ENCODE measurements at places on chromosomes 16 and 17.

DNA sequence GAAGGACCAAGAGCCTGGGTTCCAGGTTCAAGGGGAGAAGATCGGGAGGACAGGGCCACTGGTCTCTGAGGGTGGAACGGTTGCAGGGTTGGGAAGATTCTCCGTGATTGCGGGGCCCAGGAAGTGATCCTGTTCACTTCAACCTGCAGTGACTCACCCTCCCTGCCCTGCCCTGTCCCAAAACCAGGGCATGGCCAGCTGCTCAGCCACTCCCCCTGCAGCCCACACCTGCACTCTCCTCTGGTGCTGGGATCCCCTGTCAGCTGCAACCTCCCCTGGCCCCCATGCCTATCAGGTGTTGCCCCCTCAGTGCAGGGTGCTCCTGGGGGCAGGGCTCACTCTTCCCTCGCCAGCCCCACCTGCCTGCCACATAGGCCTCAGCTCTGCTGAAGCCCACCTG lies 1.1 kb downstream of the RUNDC3A start:
- no peak for DNase-seq

- DNase-seq, result no peak
These were observed 13.6 kb upstream of the C1QTNF8 start for GRCh38 chr16:1109648-1110047.

- DNase-seq, result no peak
These were observed at the start of gene CNTNAP1 for GRCh38 chr17:42681976-42682721. Gene CNTNAP1, plus strand, starts transcription at chr17:42682531. Its CDS starts 299 bp downstream, at chr17:42682830.

- no peak for DNase-seq
These were observed 31.9 kb downstream of the PDIA2 start for GRCh38 chr16:314795-315299.

GRCh38 chr17:57296231-57296630 lies 39.9 kb downstream of the MSI2 start:
- no peak for DNase-seq

GRCh38 chr17:45115871-45116270 lies 16.4 kb downstream of the PLCD3 start:
- no peak for DNase-seq

GRCh38 chr17:63364387-63364786 lies 81.7 kb downstream of the CYB561 start:
- DNase-seq, result no peak

- DNase-seq, result no peak
These were observed 5.8 kb upstream of the MRPL58 start for GRCh38 chr17:75006653-75007052.

DNA sequence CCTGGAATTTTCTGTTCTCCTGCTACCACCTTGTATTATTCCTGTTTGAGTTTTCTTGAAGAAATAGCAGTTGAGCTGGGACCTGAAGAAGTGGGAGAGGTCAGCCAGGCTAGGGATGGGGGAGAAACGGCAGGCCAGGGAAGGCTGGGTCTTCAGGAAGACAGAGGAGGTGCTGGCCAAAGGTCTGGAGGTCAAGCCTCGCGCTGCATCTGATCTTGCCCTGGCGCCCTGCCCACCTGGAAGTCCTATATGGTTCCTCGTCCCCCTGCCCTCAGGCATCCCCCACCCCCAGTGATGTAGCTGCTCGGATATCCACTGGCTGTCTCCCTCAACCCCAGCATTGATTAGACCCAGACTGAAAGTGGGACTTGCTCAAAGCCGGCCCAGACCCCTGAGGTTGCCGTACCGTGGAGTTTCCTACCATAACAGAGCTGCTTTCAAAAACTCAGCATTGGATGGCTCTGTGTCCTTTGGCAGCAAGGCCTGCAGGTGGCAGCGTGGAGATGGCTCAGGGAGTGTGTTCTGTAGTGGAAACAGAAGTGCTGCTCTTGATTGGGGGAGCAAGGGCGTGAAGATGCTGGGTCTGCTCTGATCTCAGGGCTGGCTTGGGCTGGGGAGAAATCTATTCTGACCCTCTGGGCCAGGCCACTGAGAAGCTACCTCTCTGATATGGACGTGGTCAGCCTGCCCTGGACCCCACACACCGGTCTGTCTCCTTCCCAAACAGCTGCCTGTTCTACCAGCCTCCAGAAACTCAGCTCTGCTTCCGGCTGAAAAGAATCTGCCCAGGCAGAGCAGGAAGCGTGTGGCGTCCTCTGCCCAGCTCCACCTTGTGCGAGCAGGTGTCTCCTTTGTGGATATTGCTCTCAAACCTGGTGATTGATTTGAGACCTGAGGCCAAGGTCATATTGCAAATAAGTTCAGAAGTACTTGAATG lies 107.0 kb upstream of the CACNG5 start:
- DNase-seq, result peak; percentile 28

DNA sequence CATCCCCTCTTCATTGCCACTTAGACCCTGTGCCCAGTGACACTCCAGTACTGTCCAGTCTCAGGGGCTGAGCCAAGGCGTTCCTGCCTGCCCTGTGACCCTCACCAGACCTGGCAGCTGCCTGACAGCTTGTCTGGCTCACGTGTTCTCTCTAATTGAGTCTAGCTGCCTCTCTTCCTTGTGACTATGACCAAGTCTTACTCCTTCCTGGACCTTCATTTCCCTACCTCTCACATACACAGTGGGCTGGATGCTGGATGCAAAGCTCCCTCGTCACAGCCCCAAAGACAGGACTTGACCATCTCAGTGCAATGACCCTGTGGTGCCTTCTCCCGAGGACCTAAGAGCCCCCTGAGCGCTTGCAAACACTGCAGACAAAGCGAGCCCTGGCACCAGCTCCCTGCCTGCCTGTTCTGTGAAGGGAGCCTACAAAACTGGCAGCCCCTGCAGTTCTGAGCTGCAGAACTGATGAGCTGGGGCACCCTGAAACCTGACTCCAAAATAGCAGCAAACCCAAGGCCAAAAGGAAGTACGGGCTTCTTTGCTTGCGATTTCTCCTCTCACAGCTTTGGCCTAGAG lies 1.7 kb downstream of the DEXI start:
- no peak for DNase-seq

- DNase-seq, result no peak
These were observed 27.7 kb downstream of the TPSG1 start for GRCh38 chr16:1197237-1197866.

DNA sequence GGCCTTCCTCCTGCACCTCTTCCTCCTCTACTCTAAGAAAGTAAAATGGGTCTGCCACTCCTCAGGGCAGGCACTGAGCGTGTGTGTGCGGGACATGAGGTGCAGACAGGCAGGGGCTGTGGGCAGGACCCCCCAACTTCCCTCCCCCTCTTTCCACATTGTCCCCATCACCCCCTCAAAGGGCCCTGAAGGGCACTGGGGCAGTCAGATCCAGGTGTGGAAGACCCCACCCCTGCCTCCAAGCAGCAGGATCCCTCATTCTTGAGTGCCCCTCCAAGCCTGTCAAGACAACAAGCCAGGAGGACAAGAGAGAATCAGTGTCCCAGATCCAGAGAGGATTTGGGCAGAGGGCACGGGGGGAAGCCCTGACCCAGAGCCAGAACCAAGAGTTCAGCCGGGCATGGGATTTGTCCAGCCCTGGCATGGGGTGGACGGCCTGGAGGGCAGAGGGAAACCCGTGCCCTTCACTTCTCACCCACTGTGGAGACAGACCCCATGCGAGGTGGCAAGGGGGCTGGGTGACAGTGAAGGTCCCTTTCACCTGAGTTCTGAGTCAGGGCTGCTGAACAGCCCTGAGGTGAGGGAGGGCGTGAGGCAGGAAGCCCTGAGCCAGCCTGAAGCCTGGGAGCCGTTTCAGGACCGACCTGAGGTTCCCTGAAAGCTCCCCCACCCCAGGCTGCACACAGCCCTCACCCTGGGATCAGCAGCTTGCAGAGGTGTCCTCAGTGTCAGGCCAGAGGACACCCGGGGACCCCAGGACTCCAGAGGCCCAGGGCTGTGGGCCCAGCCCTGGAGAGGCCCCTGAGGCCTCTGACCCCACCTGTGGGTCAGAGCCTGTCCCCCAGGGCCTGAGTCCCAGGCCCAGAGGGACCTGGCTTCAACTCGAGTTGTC lies 45.8 kb downstream of the USP22 start:
- DNase-seq, result no peak

- no peak for DNase-seq
These were observed 30.9 kb upstream of the CES5A start for GRCh38 chr16:55906123-55906522.

GRCh38 chr16:57624044-57624688 lies 4.3 kb upstream of the ADGRG1 start:
- DNase-seq, result no peak

- no peak for DNase-seq
These were observed 26.5 kb downstream of the DUSP14 start for GRCh38 chr17:37516127-37516571.

DNA sequence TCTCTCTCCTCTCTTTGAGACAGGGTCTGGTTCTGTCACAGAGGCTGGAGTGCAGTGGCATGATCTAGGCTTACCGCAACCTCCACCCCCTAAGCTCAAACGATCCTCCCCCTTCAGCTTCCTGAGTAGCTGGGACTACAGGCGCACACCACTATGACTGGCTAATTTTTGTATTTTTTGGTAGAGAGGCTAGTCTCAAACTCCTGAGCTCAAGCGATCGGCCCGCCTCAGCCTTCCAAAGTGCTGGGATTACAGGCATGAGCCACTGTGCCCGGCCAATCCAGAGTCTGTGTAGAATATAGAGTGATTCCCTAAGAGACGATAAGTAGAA lies 65.8 kb upstream of the RPH3AL start:
- DNase-seq, result peak; percentile 68

DNA sequence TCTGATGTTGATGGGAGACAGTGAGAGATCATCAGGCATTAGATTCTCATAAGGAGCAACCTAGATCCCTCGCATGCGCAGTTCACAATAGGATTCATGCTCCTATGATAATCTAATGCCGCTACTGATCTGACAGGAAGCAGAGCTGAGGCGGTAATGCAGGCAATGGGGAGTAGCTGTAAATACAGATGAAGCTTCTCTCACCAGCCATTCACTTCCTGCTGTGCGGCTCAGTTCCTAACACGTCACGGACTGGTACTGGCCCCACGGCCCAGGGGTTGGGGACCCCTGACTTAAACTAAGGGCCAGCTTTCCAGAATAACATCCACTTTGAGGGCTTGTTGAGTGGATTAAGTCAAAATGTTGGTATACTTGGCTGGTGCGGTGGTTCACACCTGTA lies 2.6 kb upstream of the TMEM219 start:
- peak; percentile 11 for DNase-seq

GRCh38 chr17:68310152-68310551 lies 18.9 kb downstream of the ARSG start:
- peak; percentile 36 for DNase-seq

- DNase-seq, result no peak
These were observed 32.9 kb downstream of the HS3ST3A1 start for GRCh38 chr17:13568582-13569397.

GRCh38 chr17:29614349-29615047 lies 8.2 kb downstream of the CORO6 start:
- DNase-seq, result no peak

DNA sequence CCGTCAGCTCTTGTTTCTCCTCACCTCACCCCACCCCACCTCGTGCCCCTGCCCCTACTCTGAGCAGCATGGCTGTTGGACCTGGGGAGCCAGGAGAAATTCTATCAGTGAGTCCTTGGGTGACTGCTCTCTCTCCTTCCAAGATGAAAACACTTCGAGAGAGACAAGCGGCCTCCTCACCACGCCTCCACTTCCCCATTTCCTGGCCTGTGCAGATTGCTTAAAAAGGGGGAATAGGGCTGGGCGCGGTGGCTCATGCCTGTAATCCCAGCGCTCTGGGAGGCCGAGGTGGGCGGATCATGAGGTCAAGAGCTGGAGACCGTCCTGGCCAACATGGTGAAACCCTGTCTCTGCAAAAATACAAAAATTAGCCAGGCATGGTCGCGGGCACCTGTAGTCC lies 9.5 kb downstream of the DLX4 start:
- no peak for DNase-seq

GRCh38 chr17:79919164-79919585 lies 79.9 kb upstream of the CBX4 start:
- no peak for DNase-seq

DNA sequence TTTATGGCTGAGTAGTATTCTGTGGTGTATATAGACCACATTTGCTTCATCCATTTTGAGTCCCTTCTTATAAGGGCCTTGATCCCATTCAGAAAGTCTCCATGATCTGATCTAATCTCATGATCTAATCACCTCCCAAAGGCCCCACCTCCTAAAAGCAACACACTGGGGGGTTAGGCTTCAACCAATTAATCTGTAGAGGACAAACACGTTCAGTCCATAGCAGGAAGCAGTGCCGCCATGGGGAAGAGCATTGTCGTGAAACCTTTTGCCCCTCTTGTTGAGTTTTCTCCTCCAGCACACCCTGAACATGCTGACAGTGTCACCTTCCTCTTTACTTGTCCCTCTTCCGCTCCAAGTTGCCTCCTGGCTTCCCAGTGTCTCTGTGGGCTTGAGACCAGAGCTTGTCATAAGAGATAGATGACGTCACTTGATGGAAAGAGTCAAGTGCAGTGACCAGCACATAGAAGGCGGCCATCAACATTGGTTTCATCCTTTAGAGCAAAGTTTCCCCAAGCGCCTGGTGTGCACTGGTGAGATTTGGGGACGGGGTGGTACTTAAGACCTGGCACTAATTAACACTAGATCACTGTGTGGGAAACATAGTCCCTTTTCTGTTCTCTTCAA lies 74.1 kb downstream of the PRKCB start:
- no peak for DNase-seq

- no peak for DNase-seq
These were observed 54.0 kb downstream of the MRM3 start for GRCh38 chr17:836151-836550.

- no peak for DNase-seq
These were observed 919 bp upstream of the CBX1 start for GRCh38 chr17:48102043-48102750.

DNA sequence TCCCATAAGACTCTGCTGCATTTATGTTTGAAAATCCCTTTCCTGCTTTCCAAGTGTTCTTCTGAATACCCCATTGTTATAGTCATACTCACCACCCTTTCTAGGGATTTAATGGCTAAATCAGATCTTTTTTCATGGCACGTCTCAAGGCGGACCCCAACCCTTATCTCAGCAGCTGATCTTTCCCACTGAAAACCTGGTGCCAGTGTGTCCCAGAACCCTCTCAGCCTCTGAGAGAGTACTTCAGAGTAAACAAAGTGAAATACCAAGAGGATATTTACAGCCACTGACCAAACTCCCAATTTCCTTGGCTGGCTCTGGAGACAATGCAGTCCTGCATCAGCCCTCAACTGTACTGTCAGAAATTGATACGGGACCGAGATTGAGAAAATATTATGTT lies 101.7 kb downstream of the TMEM100 start:
- DNase-seq, result no peak

DNA sequence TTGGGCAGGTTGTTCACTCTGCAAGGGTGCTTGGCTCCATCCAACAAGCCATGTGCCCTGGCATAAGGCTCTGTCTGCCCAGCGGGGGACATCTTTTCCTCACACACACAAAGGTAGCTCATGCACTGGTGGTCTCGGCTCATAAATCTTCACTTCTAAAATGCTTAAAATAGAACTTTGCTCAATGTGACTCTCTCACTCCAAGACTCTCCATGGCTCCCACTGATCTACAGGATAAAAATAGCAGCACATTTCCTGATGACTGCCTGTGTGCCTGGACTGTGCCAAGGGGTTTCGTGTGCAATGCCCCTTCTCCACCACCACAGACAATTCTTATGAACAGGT lies 15.1 kb upstream of the CIBAR2 start:
- no peak for DNase-seq

Measured in CD4-positive, alpha-beta T cell treated with Interleukin-21 for 1 hour (primary cell).